ENCODE measurements at places on chromosomes 3 and 15.

DNA sequence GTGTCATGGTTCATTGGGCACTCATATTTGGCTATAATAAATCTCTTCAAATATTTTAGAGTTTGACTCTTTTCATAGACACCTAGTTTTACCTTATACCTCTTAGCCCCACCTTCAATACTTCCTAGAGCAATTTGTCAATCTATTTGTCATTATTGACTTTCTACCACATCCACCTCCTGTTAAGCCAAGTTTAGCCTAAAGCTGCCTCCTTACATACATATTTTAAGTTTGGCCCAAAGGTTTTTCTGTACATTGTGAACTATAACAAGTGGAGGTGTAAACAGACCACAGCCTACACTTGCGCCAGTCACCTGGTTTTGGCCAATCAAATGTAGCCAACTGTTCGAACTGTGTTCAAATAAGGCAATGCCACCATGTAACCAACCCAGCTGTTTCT lies 18.1 kb upstream of the ABHD17C start:
- no peak for DNase-seq

GRCh38 chr3:38177181-38177580 lies 11.8 kb downstream of the OXSR1 start:
- no peak for DNase-seq

GRCh38 chr3:86578071-86578470 lies 412.9 kb downstream of the VGLL3 start:
- DNase-seq: no peak

- DNase-seq: no peak
These were observed 345.3 kb upstream of the POU1F1 start for GRCh38 chr3:87621667-87622066.

- no peak for DNase-seq
These were observed 740.9 kb upstream of the LMCD1 start for GRCh38 chr3:7760718-7761117.

GRCh38 chr3:194364652-194365434 lies 4.7 kb downstream of the LRRC15 start:
- DNase-seq: peak; percentile 25

DNA sequence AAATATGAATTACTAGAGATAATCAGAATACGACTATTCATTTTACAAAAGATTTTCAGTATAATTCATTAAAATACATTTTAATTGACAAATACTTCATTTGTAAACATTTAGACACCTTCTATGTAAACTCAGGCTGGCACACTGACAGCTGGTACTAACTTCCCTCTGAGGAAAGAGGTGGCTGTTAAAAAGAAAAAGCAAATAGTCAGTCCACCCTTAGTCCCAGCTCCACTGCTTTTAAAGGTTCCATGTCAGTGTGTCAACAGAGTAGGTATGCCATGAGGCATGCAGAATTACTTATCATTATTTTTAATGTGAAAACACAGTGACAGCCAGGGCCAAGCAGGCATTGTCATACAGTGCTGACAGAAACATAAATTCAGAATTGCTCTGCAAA lies 16.1 kb downstream of the TM6SF1 start:
- no peak for DNase-seq

- DNase-seq: no peak
These were observed 67.0 kb upstream of the SAMMSON start for GRCh38 chr3:69932501-69932900.

- DNase-seq: no peak
These were observed 29.7 kb downstream of the CRYGS start for GRCh38 chr3:186514296-186515002.
